ENCODE measurements at places on chromosomes 2 and 18.

DNA sequence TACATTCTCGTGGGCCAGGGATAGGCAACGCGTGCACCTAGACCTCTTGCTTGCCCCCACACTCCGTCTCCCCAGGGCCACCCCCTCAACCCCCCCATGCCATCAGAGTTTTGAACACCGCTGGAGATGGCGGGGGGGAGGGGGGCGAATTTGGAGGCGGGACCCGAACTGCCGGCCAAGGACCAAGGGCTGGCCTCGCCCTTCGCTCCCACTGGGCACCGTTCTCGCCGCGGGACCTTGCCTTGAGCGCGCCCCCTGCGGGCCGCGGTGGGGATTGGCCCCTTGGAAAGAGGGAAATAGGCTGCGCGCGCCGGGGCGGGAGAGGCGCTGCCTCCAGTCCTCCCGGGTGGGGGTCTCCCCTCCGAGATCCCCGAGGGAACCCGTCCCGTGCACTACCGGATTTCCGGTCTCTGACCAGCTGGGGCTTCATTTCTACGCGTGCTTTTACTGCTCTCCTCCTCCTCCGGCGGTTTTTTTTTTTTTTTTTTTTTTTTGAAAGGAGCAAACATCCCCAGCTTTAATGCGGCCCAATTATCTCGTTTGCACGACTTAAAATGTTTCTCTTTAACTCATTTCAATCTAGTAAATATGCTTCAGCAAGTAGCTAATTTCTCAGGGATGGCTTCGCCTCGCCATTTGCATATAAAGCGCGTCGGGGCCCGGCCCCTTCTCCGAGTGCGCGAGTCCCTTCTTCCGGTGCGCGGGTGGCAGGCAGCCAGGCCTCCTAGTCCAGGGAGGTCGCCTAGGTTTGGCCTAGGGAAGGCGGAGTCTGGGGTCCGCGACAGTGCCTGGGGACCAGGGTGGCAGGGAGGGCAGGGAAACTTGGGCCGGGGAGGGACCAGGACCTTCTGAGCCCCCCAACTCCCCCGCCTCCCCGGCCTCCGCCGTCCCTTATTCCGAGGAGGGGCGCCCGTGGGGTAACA lies 10.0 kb upstream of the GBX2 start:
- DNase-seq, result no peak

DNA sequence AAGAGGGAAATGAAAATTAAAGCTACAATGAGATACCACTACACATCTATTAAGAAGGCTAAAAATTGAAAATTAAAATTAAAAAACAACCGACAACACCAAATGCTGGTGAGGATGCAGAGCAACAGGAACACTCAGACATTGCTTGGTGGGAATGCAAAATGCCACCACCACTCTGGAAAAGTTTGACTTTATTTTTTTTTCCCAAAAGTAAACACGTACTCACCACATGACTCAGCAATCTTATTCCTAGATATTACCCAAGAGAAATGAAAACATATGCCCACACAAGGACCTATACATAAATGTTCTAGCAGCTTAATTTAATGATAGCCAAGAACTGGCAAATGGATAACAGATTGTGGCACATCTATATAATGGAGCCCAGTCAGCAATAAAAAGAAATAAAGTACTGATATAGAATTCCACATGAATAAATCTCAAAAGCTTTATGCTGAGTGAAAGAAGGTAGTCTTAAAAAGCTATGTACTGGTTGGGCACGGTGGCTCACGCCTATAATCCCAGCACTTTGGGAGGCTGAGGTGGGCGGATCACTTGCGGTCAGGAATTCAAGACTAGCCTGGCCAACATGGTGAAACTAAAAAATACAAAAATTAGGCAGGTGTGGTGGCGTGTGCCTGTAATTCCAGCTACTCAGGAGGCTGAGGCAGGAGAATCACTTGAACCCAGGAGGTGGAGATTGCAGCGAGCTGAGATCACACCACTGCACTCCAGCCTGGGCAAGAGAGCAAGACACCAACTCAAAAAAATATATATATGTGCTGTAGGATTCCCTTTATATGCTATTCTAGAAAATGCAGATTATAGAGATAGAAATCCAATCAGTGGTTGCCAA lies 4.2 kb upstream of the PROC start:
- no peak for DNase-seq

DNA sequence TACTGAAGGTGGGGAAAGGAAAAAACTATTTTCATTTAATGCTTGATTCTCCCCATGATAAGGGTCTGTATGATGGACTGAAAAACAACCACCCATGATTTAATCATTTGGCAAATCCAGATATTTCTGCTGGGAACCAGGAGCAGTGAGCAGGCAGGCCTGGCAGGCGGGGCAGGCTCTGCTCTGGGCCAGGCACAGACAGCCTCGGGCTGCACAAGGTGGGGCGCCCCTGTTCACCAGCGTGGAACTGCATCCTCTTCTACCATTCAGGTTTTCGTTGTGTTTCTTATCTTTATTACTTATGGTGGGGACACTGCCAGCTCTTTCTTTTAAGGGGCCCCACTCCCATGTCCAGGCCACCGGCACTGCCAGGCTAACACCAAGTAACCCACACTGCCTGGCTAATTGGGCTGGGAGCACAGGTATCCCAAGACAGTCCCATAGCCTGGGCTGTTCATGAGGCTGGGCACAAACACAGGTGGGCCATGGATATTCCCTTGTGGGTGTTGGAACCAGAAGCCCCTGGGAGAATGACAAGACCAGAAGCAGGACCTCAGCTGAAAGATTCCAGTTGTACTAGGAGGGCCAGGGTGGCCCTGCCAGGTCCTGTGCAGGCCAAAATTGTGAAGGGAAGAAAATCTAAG lies 57.1 kb upstream of the RALBP1 start:
- no peak for DNase-seq

GRCh38 chr2:232795920-232796319 lies 19.6 kb upstream of the KCNJ13 start:
- no peak for DNase-seq

GRCh38 chr2:223860809-223861738 lies 23.7 kb upstream of the AP1S3 start:
- DNase-seq, result no peak

DNA sequence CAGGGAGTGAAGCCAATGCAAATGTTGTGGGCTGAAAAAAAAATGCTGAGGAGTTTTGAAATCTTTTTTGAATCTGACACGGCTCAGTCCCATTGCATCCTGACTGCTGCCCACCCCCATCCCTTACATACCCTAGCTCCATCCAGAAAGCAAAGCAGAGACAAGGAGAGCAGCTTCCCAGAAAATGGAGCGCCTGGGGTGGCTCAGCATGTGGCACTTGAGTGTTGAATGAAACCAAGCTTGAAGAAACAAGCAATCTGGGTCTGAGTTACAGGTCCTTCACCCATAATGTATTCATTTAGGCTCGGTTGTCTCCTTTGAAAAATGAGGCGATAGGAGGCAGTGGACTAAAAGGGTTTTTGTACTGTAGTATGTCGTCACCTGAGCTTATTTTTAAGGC lies 244.2 kb upstream of the ACVR2A start:
- no peak for DNase-seq

All from stimulated activated CD4-positive, alpha-beta T cell treated with anti-CD3 and anti-CD28 coated beads, Interleukin-1b, Interleukin-23, amount 100 ng/mL, for 1 hour (primary cell).